Activated CD4-positive, alpha-beta T cell treated with anti-CD3 and anti-CD28 coated beads, Interleukin-2, amount 10 ng/mL, durations not matched to agents 7 days and 5 days (primary cell): ENCODE measurements at places on chromosomes 3 and 15.
A peak's percentile ranks its signal among the peaks of the same experiment; 100 is the strongest.

DNA sequence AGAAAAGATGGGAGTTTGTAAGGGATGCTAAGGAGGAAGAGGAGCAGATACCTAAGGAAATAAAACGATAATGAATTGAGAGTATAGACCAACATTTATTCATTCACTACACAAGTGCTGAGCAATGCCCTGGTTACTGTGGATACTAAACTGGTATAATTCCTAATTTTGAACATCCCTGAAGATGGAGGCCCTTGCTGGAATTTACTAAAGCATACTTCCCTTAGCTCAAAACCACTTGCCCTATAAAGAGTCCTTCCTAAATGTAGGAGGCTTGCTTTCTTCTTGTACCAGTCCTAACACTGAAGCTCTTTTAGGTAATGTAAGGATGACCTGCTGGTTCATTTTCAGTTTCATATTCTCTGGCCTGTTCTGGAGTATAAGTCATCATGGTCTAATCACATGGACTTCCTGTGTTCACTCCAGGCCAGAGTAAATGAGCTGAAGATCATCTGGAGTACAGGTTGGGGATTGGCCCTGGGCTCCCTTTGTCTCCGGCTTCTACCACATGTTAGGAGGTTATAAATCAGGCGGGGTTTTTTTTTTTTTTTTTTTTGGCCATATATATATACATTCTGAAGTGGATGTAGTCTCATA lies 40.1 kb upstream of the MTMR10 start:
- no peak for DNase-seq

DNA sequence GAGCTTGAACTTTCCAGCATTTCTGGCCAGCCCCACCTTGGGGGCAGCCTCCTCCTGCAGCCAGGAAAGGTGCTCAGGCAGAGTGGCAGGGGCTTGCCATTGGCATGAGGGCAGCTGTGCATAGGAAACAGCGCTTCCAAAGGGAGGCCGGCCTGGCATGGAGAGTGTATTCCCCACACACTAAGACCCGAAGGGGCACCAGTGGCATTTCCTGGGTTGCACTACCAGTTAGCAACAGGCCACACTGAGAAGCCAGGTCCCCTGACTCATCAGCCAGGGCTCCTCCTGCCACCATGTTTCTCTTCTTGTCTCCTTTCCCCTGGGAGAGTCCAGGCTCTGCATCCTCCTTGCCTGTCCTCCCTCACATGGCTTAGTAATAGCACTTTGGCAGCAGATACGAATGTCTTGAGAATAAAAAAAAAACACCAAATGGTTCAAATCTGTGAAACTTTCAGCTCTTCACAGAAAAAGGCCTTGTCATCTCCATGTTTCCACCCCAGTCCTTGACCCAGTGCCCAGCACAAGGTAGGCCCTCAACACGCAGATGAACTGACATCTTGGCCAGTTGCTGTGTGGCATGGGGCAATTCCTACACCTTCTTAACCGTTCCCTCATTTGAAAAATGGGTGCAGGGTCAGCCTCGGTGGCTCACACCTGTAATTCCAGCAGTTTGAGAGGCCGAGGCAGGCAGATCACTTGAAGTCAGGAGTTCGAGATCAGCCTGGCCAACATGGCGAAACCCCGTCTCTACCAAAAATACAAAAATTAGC lies 180.4 kb downstream of the SMAD6 start:
- peak; percentile 2 for DNase-seq

- DNase-seq, result no peak
These were observed 975 bp downstream of the PCSK6 start for GRCh38 chr15:101488300-101489164.

- no peak for DNase-seq
These were observed 29.1 kb upstream of the IREB2 start for GRCh38 chr15:78408961-78409360.

DNA sequence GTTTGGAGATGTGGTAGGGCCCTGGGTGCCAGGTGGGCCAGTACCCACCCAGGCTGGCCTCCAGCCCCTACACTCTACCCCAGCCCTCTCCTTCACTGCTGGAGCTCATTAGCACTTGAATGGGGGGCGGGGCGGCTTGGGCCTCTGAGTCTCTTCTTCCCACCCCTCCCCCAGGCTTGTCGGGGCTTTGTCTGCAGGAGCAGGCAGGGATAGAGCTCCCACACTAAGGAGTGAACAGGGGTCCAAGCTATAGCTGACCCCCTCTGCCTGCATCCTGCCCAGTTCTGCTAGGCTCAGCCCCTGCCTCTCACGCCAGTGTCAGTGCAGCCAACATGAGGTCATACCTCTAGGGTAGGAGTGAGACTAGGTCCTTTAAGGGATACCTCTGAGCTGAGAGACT lies 5.2 kb downstream of the GNAI2 start:
- no peak for DNase-seq
